ENCODE measurements at places on chromosomes 3 and 15.

GRCh38 chr3:111324645-111325044 is 217.4 kb upstream of the CD96 start:
- DNase-seq = no peak

- DNase-seq = no peak
These were observed 569.6 kb downstream of the EPHB1 start for GRCh38 chr3:135364676-135365075.

GRCh38 chr3:24519368-24520100 is 24.9 kb upstream of the THRB start:
- no peak for DNase-seq

- DNase-seq = no peak
These were observed 48.4 kb upstream of the RPL35A start for GRCh38 chr3:197901626-197902025.

Measured in activated T-cell treated with anti-CD3 and anti-CD28 coated beads for 1 hour (primary cell).